ENCODE measurements at places on chromosomes 3 and 15.
A peak's percentile ranks its signal among the peaks of the same experiment; 100 is the strongest.

- H3K4me3 ChIP-seq: no peak overlapping the region
- H3K27me3 ChIP-seq: peaks cover 7% of the 10 kb centered on the region
- H3K4me1 ChIP-seq: no peaks in the 10 kb centered on the region
- DNase-seq: no peak
Observed at GRCh38 chr15:101470548-101471239, 18.8 kb downstream of the PCSK6 start.

DNA sequence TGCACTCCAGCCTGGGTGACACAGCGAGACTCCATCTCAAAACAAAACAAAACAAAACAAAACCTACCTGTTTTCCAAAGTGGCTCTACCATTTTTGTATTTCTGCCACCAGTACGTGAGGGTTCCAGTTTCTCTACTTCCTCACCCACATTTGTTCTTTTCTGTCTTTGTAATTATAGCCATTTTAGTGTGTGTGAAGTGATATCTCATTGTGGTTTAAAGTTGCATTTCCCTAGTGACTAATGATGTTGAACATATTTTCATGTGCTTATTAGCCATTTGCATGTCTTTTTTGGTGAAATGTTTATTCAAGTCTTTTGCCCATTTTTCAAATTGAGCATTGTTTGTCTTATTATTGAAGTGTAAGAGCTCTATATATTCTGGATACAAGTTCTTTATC is 50.7 kb downstream of the TRA2B start:
- DNase-seq: no peak
- no peaks in the 10 kb centered on the region for H3K27me3 ChIP-seq
- no peaks in the 10 kb centered on the region for H3K36me3 ChIP-seq
- H3K4me3 ChIP-seq: no peak overlapping the region

GRCh38 chr3:127589600-127590281 is 792 bp downstream of the TPRA1 start:
- no peak overlapping the region for H3K27ac ChIP-seq
- H3K27me3 ChIP-seq: no peaks in the 10 kb centered on the region
- H3K4me1 ChIP-seq: peaks cover 36% of the 10 kb centered on the region
- no peaks in the 10 kb centered on the region for H3K36me3 ChIP-seq

DNA sequence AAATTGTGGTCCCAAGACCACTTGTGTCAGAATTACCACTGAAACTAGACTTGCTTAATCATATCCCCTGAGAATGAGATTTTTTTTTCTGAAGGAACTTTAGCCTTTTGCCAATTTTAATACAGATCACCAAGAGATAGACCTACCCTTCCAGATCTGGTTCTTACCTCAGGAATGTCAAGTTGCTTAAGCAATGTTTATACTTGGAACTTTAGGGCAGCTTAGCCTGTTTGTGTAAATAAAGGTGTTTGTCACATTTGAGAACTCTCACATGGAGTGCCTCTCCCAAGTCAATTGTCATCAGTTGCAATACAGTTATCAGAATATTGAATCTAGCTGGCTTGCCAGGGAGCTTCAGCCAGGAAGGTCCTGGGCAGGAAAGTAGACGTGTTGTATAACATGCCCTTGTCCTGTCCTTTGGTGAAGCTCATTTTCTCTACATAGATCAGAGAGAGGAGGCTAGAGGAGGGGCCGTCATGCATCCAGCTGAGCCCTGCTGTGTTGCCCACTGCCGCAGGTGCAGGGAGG is 3.9 kb downstream of the GPD1L start:
- H3K27ac ChIP-seq: no peak overlapping the region
- DNase-seq: no peak
- peaks cover 56% of the 10 kb centered on the region for H3K4me1 ChIP-seq

- peaks cover 6% of the 10 kb centered on the region for H3K27me3 ChIP-seq
- no peak overlapping the region for H3K27ac ChIP-seq
- DNase-seq: no peak
Observed at GRCh38 chr3:190058521-190059241, 62.0 kb downstream of the P3H2 start.

- H3K27me3 ChIP-seq: peaks cover 90% of the 10 kb centered on the region
- no peak overlapping the region for H3K27ac ChIP-seq
- H3K4me3 ChIP-seq: peak overlapping the region; percentile 38
- no peaks in the 10 kb centered on the region for H3K36me3 ChIP-seq
- H3K4me1 ChIP-seq: peaks cover 46% of the 10 kb centered on the region
Observed at GRCh38 chr3:43997316-43997715, 244.4 kb upstream of the TOPAZ1 start.
